GM19239 (cell line): ENCODE measurements at places on chromosomes 16 and 17.

GRCh38 chr17:81153340-81153803, 11.9 kb upstream of the PVALEF start:
- no peak for DNase-seq

DNA sequence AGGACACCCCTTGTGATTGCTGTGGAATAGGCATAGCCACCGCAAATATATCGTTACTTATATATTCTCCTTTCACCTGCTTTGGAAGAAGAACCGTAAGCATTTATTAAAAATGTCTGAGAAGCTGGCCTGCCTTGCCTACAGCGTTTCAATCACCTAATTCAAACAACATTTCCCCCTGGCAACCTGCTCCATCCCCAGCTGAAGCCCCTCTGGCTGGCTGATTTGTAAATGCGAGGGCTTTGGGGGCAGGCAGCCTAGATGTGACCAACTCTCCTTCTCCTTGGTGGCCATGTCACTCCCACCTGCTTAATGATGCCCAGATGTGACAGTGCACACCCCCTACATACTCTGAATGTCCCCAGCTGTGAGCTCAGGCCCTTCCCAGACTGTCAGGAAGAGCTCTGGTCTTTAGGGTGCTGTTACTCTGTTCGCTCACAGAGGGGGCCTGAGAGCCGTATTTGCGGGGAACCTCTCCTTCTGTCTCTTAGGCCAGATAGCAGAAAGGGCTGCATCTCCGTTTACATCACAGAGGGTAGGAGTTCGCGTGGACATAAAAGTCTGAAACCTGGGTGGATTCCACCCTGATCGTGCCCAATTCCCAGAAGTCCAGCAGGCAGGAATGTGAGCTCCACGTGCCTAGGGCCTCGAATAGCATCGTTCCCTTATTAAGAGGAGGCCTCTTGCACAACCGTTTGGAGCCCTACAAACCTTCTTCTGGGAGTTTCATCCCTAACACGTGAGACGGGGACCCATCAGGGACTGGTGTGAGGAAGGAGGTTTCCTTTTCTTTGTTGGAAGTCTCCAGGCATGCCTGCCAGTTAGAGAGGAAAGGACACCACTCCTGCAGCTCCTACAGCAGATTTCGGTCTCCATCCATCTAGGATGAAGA, 2.4 kb upstream of the SDK2 start:
- no peak for DNase-seq

DNA sequence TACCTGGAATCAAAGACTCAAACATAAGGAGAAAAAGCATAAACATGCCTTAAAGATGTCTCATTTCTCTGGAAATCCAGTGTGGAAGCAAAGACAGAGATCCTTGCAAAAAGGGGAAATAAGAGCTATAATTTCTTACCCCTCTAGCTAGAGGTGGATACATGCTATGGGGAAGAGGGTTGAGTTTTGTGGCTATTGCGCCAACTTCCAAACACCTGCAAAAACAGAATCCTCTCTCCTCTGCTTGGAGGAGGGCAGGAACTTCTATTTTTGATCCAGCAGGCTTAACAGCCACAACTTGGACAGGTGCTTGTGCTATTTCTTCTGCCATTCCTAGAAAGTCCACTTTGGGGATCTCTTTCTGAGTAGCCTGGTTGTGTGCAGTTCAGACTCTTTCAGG, 21.5 kb upstream of the NUDT7 start:
- no peak for DNase-seq

GRCh38 chr17:75587675-75588595, at the start of gene MYO15B:
Gene MYO15B (plus strand): TSS chr17:75587800. CDS start chr17:75588058, 258 bp downstream.
- DNase-seq = no peak

GRCh38 chr17:48261297-48261880, 153.8 kb downstream of the SNX11 start:
- no peak for DNase-seq

DNA sequence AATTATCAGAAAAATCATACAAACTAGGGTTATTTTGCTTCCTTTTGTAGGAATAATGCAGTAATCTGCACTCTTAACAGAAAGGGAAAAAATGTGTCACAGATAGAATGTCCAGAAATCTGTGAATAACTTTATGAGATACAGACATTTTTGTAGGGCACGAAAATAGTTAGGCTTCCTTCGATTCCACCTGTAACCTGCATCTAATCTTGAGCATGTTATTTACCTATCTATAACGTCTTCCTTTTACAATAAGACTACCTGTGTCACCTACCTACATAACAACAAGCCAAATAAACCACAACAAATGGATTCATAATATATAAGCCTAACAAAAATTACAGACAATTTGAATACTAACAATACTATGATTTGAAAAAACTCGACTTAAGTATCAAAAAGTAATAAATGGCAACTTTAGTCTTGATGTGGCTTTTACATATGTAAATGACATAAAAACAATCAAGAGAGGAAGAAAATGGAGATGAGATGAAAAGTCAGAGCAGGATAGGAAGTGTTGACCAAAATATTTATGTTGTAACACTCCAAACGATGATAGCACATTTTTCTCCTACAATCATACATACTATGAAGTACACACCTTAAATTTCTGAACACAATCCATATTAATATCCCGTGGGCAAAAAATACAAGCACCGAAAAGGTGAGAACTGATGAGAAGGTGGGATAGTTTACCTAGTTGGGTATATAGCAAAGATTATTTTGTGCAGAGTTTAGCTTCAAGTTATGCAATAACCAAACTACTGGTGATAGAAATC, 2.5 kb downstream of the STAT5B start:
- DNase-seq = no peak

DNA sequence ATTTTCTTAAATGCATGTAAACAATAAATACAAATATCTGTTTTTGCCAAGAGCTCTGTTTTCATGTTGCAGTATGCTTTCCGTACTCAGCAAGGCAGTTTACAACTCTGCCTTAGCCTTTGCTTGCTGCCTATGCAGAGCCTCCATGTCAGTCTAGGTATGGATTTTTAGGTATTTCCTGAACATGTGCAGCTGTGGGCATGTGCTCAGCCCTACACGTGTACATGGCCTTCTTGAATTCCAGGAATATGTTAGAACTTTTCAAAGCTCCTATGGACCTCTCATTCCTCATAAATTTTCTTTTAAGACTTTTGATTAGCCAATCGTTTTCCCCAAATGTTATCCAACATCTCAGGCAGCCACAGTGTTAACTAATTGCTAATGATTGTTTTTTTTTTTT, 63.8 kb downstream of the SYCE1L start:
- no peak for DNase-seq

DNA sequence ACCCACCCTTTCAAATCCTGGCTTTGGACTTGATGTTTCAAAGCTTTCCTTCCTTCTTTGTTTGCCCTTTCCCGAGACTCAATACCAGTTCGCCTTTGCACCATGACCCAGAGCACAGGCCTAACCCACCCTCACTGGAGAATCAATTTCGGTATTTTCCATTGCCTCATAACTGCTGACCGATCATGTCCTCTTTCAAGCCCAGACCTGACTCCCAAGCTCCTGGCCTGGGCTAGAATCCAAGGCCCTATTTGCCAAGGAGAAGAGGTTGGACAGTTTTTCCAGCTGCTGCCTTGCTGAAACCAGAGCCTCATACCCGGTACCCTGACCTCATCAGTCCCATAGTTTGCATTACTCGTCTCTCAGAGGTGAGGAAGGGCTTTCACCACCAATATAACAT, 35.3 kb upstream of the HELZ start:
- no peak for DNase-seq
